ENCODE measurements at places on chromosomes 13 and 19. TPM values are rescaled to one million over a fixed set of nuclear protein-coding genes. Genes with fewer than 3 reads are reported as not detected.

DNA sequence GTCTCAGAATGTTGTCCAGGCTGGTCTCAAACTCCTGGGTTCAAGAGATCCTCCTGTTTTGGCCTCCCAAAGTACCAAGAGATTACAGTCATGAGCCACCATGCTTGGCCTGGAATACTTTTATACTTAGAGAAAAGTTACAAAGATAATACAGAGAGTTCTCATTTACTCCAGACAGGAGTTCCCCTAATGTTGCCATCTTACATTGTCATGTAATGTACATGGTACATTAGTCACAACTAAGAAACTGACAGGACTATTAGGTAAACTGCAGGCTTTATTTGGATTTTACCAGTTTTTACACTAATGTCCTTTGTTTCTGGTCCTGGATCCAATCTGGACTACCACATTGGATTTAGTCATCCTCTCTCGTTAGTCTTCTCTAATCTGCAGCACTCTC lies 2.3 kb upstream of the C19orf84 start:
- peaks cover 47% of the 10 kb centered on the region for H3K4me1 ChIP-seq
- no peak for DNase-seq
- H3K27me3 ChIP-seq: no peaks in the 10 kb centered on the region

DNA sequence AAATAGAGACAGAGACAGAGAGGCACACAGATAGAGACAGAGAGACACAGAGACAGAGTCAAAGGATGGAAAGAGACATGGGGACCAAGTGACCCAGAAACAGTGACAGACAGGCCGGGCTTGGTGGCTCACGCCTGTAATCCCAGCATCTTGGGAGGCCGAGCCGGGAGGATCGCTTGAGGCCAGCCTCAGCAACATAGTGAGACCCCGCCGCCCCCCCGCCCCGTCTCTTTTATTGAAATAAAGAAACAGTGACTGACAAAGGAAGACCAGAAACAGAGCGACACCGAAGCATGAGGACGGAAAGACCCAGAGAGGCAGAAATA lies 848 bp upstream of the NECTIN2 start:
- peaks cover 21% of the 10 kb centered on the region for H3K4me1 ChIP-seq
- H3K36me3 ChIP-seq: no peaks in the 10 kb centered on the region
- no peak for DNase-seq
- H3K27me3 ChIP-seq: peaks cover 34% of the 10 kb centered on the region
- peak overlapping the region; percentile 55 for H3K27ac ChIP-seq

DNA sequence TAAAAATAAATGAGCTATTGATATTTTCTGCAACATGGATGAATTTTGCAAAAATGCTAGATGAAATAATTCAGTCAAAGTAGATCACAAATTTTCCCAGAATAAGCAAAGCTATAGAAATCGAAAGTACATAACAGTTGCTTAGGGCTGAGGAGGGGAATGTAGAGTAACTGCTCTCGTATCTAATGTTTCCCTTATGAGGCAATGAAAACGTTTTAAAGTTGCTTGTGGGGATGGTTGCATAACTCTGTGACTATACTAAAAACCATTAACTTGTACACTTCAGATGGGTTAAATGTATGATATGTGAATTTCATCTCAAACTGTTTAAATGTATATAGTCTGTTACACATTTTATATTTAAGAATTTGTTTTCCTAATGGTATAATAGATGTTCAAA lies 231.7 kb downstream of the GGACT start:
- H3K36me3 ChIP-seq: peaks cover 4% of the 10 kb centered on the region
- DNase-seq: no peak
- no peaks in the 10 kb centered on the region for H3K4me1 ChIP-seq
- no peak overlapping the region for H3K27ac ChIP-seq
- no peak overlapping the region for H3K4me3 ChIP-seq
- no peaks in the 10 kb centered on the region for H3K27me3 ChIP-seq

The FPR3 gene
- total RNA-seq: not detected

DNA sequence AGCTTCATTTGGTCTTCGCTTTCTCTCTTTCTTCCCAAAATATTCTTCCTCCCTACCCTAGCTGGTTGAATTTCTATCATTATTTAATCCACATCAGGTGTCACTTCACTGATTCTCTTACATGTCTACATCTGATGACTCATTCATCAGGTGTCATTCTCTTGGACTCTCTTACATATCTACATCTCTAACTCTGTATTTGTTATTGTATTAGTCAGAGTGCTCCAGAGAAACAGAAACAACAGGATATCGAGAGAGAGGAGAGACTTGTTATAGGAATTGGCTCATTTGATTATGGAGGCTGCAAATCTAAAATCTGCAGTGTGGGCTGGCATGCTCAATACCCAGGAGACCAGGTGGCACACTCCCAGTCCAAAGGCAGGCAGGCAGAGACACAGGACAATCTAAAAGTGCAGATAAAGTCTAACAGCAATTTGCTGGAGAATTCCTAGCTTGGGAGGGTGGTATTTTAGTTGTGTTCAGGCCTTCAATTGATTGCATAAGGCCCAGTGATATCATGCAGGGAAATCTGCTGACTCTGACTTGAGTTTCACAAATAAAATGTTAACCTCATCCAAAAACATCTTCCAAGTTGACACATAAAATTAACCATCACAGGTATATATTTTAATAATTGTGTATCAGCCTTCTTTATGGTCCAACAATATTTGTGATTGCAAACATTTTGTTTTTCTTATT lies 541.4 kb upstream of the SLITRK5 start:
- no peaks in the 10 kb centered on the region for H3K36me3 ChIP-seq
- H3K27me3 ChIP-seq: no peaks in the 10 kb centered on the region
- no peak for DNase-seq
- no peak overlapping the region for H3K4me3 ChIP-seq
- H3K4me1 ChIP-seq: no peaks in the 10 kb centered on the region
- no peak overlapping the region for H3K27ac ChIP-seq

The TPTE2 gene
- not detected for total RNA-seq

- DNase-seq: peak; percentile 36
- H3K27me3 ChIP-seq: peaks cover 4% of the 10 kb centered on the region
- peak overlapping the region; percentile 48 for H3K4me3 ChIP-seq
- H3K4me1 ChIP-seq: peaks cover 14% of the 10 kb centered on the region
- H3K27ac ChIP-seq: peak overlapping the region; percentile 71
Measured at GRCh38 chr19:17522988-17523872, 11.8 kb downstream of the PGLS start.

- H3K27ac ChIP-seq: no peak overlapping the region
- peaks cover 28% of the 10 kb centered on the region for H3K4me1 ChIP-seq
- peaks cover 24% of the 10 kb centered on the region for H3K36me3 ChIP-seq
- DNase-seq: no peak
- H3K4me3 ChIP-seq: peak overlapping the region; percentile 98
Measured at GRCh38 chr19:57560049-57560491, 407 bp upstream of the ZNF550 start.

GRCh38 chr19:46861691-46862502 lies 1.1 kb downstream of the ARHGAP35 start:
- no peak for DNase-seq
- no peaks in the 10 kb centered on the region for H3K27me3 ChIP-seq
- no peak overlapping the region for H3K4me3 ChIP-seq
- H3K36me3 ChIP-seq: peaks cover 5% of the 10 kb centered on the region

The IFNL1 gene
- total RNA-seq: 0.23 TPM

- no peak overlapping the region for H3K4me3 ChIP-seq
- no peak for DNase-seq
- H3K4me1 ChIP-seq: peaks cover 17% of the 10 kb centered on the region
- H3K27me3 ChIP-seq: no peaks in the 10 kb centered on the region
Measured at GRCh38 chr19:24054044-24054935, 32.7 kb upstream of the ZNF254 start.

- H3K36me3 ChIP-seq: no peaks in the 10 kb centered on the region
- DNase-seq: no peak
- no peak overlapping the region for H3K27ac ChIP-seq
- H3K4me1 ChIP-seq: peaks cover 20% of the 10 kb centered on the region
- peaks cover 4% of the 10 kb centered on the region for H3K27me3 ChIP-seq
Measured at GRCh38 chr13:105135852-105136615, 1399.4 kb downstream of the EFNB2 start.

DNA sequence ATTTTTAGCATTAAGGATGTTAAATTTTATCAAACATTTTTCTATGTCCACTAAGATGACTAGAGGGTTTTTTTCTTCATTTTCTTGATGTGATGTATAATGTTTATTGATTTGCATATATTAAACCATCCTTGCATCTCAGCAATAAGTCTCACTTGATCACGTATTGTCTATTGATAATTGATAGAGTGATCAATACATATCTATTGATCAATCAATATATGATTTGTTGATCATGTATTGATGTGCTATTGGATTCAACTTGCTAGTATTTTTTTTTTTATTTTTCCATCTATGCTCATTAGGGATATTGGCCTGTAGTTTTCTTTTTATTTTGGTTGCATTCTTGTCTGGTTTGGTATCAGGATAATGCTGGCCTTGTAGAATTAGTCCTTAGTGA lies 2202.0 kb downstream of the PCDH9 start:
- no peaks in the 10 kb centered on the region for H3K36me3 ChIP-seq
- no peaks in the 10 kb centered on the region for H3K4me1 ChIP-seq
- H3K27me3 ChIP-seq: no peaks in the 10 kb centered on the region
- no peak for DNase-seq
- H3K27ac ChIP-seq: no peak overlapping the region

The ZNF793 gene
- 0.44 TPM for total RNA-seq

- no peaks in the 10 kb centered on the region for H3K27me3 ChIP-seq
- peaks cover 4% of the 10 kb centered on the region for H3K36me3 ChIP-seq
- DNase-seq: no peak
Measured at GRCh38 chr19:45166723-45167252, 6.0 kb upstream of the NKPD1 start.

DNA sequence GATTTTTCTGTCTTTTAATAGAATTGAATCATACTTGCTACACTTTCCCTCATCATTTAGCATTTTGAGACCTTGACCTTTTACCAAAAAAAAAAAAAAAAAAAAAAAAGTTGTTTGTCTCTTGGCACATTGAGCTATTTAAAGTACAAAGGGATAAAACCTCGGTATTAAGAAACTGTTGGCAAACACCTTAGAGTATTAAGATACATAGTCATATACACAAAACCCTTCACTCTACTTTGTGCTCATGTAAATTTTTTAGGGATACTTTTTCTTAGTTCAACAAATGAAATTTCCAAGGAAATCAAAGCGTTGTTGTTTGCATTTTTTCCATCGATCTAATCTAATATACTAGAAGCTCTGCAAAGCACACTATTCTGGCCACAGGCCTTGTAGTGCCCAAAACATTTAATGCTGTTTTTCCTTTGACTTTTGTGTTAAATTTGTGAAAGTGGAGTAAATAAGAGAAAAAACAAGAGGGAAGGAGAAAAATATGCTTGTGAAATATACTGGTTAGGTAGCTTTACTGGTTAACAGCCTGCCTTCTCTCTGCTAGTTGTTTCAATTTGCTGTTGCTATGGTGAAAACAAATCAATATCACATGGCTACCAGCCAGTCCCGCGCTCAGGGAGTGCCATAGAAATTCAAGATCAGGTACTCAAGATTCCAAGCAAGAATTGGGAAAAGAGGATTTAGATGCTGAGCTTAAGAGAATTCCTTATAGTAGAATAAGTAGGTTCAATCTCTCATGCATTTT lies 2.6 kb downstream of the MBNL2 start:
- peaks cover 9% of the 10 kb centered on the region for H3K36me3 ChIP-seq
- H3K27me3 ChIP-seq: no peaks in the 10 kb centered on the region
- peaks cover 65% of the 10 kb centered on the region for H3K4me1 ChIP-seq
- DNase-seq: no peak

GRCh38 chr13:20727856-20728255 lies 24.4 kb downstream of the IL17D start:
- no peak for DNase-seq
- peaks cover 2% of the 10 kb centered on the region for H3K27me3 ChIP-seq
- H3K4me3 ChIP-seq: no peak overlapping the region
- H3K27ac ChIP-seq: no peak overlapping the region
- H3K36me3 ChIP-seq: peaks cover 3% of the 10 kb centered on the region

The AMER2 gene
- total RNA-seq: not detected

DNA sequence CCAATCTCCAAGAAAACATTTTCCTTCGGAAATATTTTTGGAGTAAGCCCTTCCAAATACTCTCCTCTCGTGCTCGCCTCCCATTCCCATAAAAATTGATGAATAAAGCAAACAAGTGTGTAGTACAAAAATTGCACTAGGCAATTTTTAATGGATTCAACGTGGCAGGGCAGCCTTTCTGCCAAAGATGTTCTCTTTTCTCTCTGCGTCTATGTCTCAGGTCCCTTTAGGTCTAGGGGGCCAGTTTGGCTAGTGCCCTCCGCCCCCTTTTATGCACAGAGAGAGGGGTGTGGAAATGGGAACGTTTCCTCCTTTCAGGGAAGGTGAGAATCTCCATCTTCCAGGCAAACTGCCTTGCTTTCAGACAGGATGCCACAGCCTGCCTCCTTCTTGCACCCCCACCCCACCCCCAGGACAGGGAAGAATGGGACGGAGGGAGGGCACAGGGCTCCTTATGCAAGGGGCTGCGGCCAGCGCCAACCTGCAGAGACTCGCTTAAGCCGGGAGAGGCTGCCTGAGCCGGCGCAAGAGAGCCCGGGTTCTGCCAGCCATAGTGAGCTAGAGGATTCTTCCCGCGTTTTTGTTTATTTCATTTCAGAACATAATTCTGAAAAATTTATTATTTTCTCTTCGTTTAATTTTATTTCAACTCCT lies 2.7 kb upstream of the ZIC2 start:
- no peak for DNase-seq
- peaks cover 16% of the 10 kb centered on the region for H3K4me1 ChIP-seq
- no peak overlapping the region for H3K4me3 ChIP-seq

The HIPK4 gene
- not detected for total RNA-seq

The SMARCA4 gene
- total RNA-seq: 178 TPM
